ENCODE measurements at places on chromosomes 3 and 15.

DNA sequence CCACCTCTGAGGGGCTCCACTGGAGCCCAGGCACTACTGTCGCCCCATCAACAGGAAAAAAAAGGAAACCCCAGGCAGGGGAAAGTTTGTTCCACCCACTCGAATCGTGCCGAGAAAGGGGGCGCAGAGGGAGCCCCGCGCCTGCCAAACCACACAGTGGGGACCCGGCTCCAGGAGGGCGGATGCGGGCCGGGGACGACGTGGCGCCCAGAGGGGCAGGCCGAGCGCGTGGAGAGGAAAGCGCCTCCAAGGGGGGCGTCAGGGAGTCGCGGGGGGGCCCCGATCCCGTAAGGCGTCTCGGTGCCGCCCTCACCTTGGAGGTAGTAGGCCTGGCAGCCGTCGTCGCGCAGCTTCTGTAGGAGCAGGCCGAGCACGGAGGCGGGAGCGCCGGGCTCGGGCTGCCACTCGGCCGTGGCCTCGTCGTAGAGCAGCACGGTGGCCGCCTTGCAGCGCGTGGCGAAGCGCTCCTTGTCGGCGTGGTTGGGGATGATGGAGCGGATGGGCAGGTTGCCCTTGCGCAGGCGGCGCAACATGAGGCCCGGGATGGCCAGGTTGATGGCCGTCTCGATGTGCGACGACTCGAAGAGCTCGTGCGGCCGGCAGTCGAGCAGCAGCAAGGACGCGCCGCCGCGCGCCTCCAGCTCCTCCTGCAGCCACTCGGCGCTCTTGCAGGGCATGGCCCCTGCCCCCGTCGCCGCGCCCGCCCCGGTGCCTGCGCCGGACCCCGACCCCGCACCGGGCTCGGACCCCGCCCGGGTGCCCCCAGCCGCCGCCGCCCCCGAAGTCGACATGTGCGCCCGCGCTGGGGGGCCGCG lies 627 bp downstream of the DUSP7 start:
- DNase-seq = no peak

- DNase-seq = no peak
Measured at GRCh38 chr15:31469786-31470525, 143.3 kb downstream of the KLF13 start.

DNA sequence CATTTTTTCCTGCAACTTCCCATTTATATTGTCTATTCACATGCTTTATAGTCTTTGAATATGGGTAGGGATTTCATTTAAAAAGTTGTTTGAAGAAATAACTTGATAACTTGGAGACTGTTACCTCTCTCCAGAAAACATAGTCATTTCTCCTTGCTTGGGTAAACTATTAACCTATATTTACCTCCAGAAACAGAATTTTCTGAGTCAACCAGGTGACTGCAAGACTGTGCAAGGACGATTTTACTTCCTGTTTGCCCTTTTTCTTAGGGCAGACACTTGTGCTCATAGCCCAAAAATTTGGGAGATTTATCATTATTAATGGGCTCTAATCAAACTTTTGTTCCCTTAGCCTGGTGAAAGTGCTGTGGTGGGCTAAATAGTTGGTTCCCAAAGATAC lies 14.3 kb upstream of the MOBP start:
- no peak for DNase-seq

DNA sequence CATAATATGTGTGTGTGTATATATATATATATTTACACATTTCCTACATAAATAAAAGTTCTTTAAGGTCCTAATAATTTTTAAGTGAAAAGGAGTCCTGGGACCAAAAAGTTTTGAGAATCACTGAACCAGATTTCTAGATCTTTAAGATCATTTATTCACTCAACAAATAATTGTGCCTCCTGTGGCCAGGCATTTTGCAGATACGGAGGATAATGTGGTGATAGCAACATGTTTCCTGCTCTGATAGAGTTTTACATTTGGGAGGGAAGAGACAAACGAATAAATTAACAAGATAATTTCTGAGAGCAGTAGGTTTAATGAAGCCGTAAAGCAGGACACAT lies 448 bp upstream of the RNF7 start:
- DNase-seq = no peak

DNA sequence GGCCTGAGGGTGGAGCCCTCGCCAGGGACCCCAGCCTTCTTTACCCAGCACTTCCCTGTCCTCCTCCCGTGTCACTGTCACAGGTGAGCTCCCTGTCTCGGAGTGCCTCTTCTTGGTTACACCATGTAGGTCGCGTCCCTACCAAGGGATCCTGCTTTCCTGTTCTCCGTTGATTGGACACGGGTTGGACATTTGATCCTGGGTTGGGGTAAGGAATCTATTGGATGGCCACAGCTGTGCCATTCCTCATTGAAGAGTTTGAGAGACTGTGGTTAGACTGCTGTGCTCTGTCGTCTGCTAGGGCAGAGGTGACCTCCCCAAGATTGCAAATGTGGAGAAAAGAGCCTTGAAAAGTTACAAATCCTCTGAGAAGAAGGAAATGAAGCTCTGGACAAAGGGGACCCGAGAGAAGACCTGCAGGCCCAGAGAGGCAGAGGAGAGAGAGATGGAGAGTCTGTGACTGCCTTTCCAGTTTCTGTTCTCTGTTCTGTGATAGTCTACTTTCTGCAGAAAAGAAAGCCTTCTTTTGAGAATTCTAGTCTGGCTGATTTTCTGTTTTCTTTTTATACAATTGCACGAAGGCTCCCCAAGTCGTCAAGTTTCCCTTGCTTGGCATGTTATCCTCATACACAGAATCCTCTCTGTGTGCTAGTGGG lies 325.7 kb upstream of the RGMA start:
- no peak for DNase-seq

DNA sequence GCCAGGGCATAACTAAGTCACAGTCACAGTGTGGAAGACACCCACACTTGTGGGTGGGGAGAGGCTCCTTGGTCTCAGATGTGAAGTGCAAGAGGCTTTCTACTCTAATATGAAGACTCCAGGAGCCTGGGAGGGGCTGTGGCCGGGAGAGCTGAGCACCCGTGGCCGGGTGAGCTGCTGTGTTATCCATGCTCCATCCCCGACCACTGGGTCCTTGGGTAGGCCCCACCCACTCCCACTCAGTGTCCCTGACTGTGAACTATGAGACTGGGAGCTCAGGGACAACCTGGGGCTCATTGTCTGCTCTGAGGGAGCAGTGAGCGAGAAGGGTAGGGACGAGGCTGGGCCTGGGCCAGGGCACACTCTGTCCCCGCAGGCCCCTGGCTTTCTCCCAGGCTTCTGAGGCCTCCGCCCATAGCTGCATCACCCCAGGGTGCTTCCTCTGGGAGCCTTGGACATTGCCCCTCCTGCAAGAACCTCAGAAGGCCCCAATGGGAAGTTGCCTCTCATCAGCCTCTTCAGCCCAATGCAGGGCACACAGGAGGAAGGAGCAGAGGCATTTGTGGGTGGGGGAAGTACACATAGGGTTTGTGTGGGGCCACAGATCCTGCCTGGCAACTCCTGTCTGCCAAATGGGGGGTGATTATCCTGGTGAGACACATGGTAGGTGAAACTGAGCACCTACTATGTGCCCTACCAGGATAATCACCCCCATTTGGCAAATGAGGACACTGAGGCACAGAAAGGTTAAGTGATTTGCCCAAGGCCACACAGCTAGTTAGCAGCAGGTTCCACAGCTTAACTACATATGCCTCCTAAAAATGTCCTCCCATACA lies 2.4 kb downstream of the ANPEP start:
- DNase-seq = no peak

GRCh38 chr15:85865070-85865684 lies 70.5 kb upstream of the KLHL25 start:
- no peak for DNase-seq

All from activated T-helper 1 cell treated with anti-CD3 and anti-CD28 coated beads, Interleukin-2, amount 50 U/mL, for 16 hours (primary cell).